ENCODE measurements at places on chromosomes 5 and 9. TPM values are rescaled to one million over a fixed set of nuclear protein-coding genes. Genes with fewer than 3 reads are reported as not detected.

The SH2D3C gene
- 4.2 TPM for total RNA-seq

DNA sequence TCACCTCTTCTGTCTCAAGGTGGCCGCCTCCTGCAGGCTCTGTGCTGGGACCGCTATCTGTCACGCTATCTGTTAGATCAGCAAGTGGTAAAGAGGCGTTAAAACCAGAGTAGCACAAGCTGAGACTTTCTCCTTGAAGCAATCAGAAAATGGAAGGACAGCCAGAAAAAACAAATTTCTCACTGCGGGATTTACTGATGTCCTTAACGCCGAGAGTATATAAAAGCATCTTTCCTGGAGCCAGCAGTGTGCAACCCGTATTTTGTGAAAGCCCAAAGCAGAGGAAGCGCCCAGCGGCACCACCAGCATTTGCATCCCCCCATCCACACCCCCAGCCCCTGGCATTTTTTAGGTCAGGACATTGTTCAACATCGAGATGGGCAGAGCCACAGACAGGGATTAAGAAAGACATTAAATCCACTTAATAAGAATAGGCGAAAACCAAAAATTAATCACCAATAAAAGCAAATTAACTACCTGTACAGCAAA, 48.6 kb downstream of the DUSP1 start:
- H3K36me3 ChIP-seq: no peaks in the 10 kb centered on the region
- H3K27ac ChIP-seq: no peak overlapping the region
- peaks cover 12% of the 10 kb centered on the region for H3K4me1 ChIP-seq

GRCh38 chr9:68961587-68961986, 52.3 kb downstream of the PRKACG start:
- no peaks in the 10 kb centered on the region for H3K27me3 ChIP-seq
- DNase-seq: no peak
- H3K27ac ChIP-seq: no peak overlapping the region
- no peaks in the 10 kb centered on the region for H3K36me3 ChIP-seq
- H3K4me1 ChIP-seq: peaks cover 29% of the 10 kb centered on the region

DNA sequence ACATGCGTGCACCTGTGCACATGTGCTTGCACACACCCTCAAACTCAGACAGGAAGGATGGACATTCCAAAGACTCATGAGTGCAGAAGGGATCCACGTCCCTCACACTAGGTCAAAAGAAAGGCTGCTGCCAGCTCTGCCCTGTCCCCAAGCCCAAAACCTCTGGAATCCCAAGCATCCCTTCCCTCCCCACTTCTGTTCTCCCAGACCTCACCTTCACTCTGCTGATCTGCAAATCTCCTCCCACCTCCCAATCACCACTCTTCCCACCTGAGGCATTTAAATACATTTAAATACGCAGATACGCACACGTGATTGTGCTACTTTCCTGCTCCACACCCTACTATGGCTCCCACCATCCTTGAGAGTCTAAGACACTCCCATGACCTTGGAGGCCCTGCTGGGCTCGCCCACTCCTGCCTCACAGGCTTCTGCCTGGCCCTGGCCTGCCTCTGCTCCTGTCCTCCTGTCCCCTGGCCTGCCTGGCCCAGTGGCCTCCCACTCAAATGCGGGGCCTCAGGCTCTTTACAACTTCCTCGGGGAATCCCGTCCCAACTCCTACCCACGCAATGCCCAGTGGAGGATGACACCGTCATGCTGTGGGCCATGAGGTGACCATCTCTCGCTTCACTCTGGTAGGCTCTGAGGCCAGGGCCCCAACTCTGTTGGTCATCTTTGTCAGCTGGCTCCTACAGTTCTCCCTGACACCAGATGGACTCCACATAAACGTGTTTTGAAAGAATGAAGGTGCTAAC, 478.4 kb upstream of the DAP start:
- no peak overlapping the region for H3K27ac ChIP-seq
- H3K36me3 ChIP-seq: no peaks in the 10 kb centered on the region
- no peaks in the 10 kb centered on the region for H3K27me3 ChIP-seq
- H3K4me3 ChIP-seq: no peak overlapping the region
- no peaks in the 10 kb centered on the region for H3K4me1 ChIP-seq

DNA sequence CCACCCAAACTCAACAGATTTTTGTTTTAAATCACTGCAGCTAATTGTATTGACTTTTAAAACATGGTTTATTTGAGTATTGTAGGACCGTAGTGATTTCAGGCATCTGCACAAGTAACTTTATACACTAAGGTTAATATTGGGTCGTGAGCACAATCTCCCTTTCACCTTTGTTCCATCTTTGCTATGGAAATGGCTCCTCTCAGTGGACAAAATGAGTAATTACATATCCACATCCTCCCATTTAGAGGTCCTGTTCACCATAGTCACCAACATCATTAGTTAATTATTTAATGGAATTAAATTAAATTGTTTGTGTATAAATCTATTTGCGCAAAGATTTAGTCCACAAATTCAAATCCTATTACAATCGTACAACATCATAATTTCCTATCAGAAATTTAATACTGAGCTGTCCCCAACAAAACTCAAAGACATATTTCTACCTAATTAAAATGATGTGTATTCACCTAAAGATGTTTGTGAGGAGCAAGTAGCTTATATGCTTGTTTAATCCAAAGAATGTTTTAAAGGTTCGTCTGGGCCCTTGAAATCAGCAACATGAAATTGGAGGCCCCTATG, 173.0 kb upstream of the DAPK1 start:
- H3K4me1 ChIP-seq: no peaks in the 10 kb centered on the region
- H3K27me3 ChIP-seq: no peaks in the 10 kb centered on the region
- DNase-seq: peak; percentile 8
- no peak overlapping the region for H3K4me3 ChIP-seq
- H3K27ac ChIP-seq: no peak overlapping the region

GRCh38 chr5:56523790-56524575, 290.9 kb upstream of the ANKRD55 start:
- no peak overlapping the region for H3K4me3 ChIP-seq
- no peaks in the 10 kb centered on the region for H3K27me3 ChIP-seq
- no peaks in the 10 kb centered on the region for H3K4me1 ChIP-seq
- H3K36me3 ChIP-seq: no peaks in the 10 kb centered on the region

The PCDHGA11 gene
- 4.9 TPM for total RNA-seq

DNA sequence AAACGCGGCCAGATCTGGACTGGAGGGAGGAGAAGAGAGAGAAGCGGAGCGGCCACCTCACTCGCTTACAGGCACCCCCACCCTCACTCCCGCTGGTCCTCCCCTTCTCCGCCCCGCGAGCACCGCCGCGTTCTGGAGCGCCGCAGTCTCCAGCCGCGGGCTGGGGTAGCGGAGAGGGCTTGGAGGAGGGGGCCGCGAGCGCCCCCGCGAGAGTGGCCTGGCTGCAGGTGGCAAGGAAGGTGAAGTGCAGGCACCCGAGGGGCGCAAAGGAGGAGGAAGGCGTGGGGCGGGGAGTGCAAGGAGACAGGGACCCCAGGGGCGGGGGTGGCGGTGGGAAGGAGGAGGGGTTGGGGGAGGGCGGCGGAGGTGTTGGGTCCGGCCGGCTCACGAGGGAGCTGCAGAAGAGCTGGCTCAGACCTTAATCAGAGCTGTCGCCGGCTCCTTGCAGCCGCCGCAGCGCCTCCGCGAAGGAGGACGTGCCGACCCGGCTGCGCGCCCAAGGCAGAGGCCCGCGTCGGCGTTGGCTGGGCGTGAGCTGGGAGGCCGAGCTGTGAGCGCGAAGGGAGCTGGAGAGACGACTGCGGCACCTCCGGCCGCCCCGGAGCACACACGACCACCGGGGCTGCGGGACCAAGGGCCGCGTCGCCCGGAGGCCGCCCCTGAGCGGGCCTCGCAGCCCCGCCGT, at the start of gene DMRT3:
TSS of gene DMRT3 (plus strand) at position 398 of the 685 bp plus-strand sequence. CDS start 347 bp downstream, outside the sequence.
- DNase-seq: no peak
- peaks cover 25% of the 10 kb centered on the region for H3K4me1 ChIP-seq

Measured in body of pancreas (tissue), 4 donors.